ENCODE measurements at places on chromosomes 12 and 14.

- DNase-seq, result no peak
Measured at GRCh38 chr12:95820096-95820703, 29.6 kb upstream of the NTN4 start.

DNA sequence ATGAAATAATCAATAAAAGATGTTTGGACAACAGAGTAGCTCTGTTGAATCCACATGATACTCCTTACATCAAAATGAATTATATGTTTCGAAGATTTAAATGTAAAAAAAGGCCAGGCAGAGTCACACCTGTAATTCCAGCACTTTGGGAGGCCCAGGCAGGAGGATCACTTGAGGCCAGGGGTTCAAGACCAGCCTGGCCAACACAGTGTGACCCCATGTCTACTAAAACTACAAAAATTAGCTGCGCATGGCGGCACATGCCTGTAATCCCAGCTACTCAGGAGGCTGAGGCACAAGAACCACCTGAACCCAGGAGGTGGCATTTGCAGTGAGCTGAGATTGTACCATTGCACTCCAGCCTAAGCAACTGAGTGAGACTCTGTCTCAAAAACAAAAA lies 14.8 kb downstream of the CEP290 start:
- no peak for DNase-seq

DNA sequence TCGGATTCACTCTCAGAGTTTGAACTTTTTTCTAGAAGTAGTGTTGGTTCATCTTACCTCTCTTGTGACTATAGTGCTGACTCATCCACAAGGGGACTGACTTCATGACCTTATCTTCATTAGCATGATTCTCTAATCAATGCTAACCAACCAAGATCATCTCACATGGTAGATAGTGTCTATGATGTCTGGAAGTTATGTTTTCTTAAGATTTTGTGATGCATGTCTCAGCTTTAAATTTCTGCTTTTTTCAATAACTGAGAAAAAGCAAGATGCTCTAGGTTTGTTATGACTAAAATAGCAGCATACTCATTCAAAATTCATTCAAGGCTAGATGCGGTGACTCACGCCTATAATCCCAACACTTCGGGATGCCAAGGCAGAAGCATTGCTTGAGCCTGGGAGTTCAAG lies 12.3 kb upstream of the SLC35E3 start:
- no peak for DNase-seq

DNA sequence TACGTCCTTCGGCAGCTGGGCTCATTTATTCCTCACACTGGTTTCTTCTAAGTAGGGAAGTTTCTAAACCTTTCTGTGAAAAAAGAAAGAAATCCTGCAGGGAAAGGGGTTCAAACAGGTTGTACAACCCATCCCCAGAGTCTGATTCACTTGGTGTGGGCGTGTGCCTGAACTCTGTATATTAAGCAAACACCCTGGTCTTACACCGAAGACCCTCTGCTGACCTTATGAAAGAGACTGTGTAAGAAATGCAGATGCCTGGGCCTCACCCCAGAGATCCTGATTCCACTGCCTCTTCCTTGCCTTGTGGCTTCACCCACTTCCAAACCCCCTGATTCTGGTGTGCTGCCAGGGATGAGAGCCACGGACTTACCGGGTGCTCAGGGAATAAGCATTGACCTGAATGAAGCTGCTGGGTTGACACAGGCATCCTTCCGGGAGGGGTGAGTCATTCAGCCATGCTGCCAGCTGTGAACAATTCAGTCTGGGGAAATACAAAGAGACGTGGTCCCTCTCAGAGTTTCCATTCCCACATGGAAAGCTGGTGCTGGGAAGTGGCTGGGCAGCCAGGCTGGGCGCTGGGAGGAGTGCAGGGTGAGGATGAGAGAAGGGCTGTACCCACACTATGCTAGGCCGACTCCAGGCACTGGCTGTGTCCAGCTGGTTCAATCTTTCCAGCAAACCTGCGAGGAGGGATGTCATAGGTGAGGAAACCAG lies 26.5 kb upstream of the ACTN1 start:
- DNase-seq, result no peak

DNA sequence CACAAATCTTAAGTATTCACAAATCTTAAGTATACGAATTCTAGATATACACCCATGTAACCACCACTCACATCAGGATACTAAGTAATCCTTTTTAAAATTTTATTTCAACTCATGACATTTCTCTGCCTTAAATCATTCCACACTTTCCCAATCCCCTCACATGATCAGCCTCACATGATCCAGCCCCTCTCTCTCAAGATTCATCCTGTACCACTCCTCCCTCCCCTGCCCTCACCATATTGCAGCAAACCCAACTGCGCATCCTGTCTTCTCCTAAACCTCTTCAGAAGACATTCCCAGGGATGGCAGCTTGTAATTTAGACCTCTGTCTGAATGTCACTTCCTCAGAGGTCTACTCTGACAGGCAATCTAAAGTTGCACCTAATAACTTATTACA lies 1.7 kb upstream of the EIF4B start:
- no peak for DNase-seq

GRCh38 chr12:43104494-43104893 lies 447.5 kb downstream of the ADAMTS20 start:
- DNase-seq, result no peak

DNA sequence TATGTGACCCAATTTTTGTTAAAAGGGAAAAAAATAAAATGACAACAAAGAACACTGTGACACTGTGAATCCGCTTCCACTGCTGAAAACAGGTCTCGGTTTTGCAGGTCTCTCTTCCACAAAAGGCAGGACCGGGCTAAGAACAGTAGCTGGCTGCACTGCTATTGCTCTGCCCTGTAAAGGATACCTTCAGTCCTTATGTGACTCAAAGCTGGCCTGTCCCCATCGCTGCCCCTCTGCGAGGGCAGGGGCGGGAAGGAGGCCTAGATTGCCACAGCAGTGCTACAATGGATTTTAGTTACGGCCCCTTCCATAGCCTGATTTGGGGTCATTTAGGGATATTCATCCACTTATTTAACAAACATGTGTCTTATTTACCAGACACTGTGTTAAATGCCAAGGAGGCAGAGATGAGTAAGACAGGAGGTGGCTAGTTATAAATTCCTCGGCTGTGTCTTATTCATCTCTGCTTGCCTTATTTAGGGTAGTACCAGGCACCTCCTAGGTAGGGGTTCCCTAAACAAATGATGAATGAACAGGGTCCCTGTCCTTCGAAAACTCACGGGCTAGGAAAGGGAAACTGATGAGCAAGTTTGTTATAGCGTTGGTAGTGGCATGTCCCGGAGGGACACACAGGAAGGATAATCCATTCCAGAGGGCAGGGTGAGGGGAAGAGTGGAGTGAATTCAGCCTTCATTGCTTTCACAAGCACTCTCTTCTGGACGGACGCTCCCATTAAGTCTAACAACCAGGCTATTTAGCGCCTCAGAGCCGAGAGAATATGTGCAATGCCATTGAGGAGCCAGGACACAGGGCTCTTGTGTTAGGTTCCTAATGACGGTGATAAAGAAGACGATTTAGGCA lies 73.3 kb downstream of the EID3 start:
- no peak for DNase-seq

GRCh38 chr14:33678005-33678404 lies 272.9 kb downstream of the EGLN3 start:
- DNase-seq, result no peak

- no peak for DNase-seq
Measured at GRCh38 chr12:1309613-1310012, 284.8 kb downstream of the FBXL14 start.
